Osteoblast (primary cell): ENCODE measurements at places on chromosomes 3 and 15. TPM values are rescaled to one million over a fixed set of nuclear protein-coding genes. Genes with fewer than 3 reads are reported as not detected.

Gene OXTR
- total RNA-seq = 2.5 and 6.2 TPM in 2 replicates

Gene OSTN
- total RNA-seq = under 0.01 TPM in 1 of 2 replicates, not detected in the other

Gene GOLGA8M
- under 0.01 and 0.29 TPM in 2 replicates for total RNA-seq

Gene ALG1L2
- 0.29 TPM in 1 of 2 replicates, not detected in the other for total RNA-seq

Gene GOLGA6B
- not detected in 2 replicates for total RNA-seq

Gene A4GNT
- not detected in 2 replicates for total RNA-seq

Gene ABHD17C
- total RNA-seq = 11.5 and 11.6 TPM in 2 replicates

Gene DHX30
- 56.6 and 59.4 TPM in 2 replicates for total RNA-seq

- peak; percentile 81 for DNase-seq
Measured at GRCh38 chr15:92733934-92734521, 78.5 kb upstream of the FAM174B start.

- DNase-seq = peak; percentile 56
Measured at GRCh38 chr3:195889870-195890295, 18.5 kb downstream of the TNK2 start.

- peak; percentile 82 for DNase-seq
Measured at GRCh38 chr3:129358177-129358771, 70.2 kb downstream of the EFCAB12 start.

- DNase-seq = no peak
Measured at GRCh38 chr15:94414916-94415315, 183.6 kb downstream of the MCTP2 start.

DNA sequence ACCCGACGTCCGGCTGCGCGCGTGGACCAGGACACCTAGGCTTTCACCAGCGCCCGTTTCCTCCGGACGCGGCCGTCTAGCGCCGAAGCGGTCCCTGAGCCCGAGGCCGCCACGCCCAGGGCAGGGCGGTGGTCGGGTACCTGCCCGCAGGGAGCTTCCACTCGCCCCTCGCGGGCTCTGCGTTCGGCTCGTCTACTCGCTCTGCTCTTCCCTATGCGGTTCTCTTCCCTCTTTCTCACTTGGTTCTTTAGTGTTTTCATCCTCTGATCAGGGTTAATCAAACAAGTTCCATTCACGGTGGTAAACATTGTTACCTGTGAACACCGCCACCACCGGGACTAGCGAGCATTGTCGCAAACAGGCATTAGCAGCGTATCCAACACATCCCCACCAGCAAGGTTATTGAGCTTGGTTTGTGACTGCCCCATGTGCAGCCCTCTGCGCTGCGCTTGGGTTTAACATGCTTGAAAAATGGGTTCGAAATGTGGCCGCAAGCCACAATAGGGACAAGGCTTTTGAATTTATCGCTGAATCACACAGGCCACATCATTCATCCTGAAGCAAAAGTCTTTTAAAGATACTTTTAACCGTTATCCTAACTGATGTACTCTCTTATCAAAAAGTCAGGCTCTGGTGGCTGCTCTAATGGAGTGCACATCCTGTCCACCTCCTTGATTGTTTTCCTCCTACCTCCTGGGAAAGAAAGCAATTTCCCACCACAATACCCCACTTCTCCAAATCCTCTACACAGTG lies 843 bp upstream of the CD47 start:
- DNase-seq = no peak

GRCh38 chr3:140384876-140385275 lies 293.0 kb upstream of the TRIM42 start:
- no peak for DNase-seq

DNA sequence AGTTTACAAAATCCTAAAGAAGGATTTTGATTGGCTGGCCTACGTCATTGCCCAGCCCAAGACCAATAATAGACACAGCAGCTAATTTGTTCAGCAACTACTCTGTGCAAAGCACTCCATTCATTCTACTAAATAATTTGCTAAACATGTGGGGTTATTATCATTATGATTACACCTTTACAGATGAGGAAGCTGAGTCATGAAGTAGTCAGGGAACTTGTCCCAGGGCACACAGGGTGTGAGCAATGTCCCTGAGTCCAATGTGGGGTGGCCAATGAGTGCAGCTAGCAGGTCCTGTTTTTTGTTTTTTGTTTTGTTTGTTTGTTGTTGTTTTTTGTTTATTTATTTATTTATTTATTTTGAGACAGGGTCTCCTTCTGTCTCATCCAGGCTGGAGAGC lies 183.6 kb downstream of the ABHD5 start:
- DNase-seq = no peak

DNA sequence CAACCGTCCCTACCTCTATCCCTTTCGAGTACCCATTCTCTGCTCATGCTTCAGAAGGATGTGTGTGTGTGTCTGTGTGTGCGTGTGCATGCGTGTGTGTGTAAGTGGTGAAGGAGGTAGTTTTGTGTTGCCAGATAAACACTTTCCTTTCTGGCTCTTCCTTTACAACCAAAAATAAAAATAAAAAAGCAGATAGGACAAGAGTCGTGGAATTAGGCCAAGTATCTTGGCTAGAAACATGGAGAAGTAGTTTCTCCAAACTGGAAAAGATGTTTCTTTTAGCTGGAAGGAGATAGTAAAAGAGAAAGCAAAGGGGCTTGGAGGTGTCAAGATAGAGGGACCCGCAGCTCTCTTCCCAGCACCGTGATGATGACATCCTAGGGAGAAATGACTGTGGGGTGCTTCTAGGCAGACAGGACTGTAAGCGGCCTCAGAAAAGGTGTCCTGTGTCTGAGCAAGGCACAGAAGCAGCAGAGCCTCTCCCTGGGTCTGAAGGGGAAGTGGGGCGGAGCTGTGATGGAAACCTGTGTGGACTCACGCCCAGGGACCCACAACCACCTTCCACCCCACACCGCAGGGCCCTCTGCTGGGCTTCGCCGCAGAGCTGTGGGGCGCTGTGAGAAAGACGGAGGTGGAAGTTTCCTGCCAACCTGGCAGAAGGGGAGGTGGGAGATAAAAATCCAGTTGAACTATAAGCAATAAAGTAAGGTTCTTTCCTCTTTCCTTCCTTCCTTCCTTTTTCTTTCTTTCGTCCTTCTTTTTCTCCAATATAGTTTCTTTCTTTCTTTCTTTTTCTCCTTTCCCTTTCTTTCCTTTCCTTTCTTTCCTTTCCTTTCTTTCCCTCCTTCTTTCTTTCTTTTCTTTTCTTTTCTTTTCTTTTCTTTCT lies 35.3 kb downstream of the MUC20 start:
- peak; percentile 74 for DNase-seq

DNA sequence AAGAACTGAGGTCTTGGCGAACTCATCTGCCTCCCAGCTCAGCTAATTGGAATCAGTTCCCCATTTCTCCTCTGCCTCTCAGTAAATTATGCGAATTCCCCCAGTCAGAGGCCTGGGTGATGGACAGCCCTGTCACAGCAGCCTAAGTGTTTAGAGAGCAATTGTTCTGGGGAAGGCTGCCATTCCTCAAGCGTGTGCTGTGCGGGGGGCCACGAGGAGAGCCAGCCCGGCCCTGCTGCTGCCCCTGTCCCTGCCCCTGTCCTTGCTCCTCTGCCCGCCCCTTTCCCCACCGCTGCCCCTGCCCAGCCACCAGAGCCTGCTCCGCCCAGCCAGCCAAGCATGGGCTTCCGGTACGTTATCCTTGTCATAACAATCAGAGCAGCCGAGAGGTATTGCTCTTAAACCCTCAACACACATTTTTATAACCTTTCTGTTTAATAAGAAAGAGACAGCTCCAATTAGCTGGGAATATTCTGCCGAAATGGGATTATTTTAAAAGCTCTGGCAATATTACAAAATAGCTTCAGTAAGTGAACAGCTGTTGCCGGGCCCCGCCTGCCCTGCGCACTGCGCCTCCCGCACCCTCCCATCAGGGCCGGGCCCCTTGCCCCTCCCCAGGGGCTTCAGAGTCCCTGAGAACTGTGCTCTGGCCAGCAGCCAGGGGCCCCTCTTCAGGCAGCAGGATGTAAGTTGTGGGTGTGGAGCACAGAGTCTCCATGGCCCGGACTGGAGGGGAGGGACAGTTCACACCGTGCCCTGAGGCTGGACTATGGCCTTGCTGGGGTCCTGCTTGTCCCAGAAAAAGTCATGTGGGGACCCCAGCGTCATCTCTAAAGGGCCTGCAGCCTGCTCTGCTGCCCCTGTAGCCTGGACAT lies 12.4 kb upstream of the CACNA2D2 start:
- no peak for DNase-seq

DNA sequence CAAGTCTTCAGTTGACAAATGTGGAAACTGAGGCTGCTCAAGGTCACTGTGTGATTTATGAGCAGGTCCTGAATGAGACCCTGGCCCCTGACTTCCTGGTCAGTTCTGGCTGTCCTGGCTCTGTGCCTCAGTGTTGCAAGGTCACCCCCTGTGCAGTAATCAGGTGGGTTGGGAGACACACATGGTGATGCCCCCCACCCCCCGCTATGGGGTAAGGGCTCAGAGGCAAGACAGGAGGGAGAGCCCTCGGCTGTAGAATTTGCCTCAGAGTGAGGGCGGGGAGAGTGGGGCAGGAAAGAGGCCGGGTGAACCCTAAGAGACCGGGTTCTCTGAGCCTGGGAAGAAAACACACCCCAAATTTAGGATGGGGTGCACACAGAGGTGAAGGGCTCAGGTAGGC lies 98.5 kb downstream of the MEGF11 start:
- peak; percentile 14 for DNase-seq

- no peak for DNase-seq
Measured at GRCh38 chr3:175018946-175019727, 160.0 kb downstream of the NAALADL2 start.

- no peak for DNase-seq
Measured at GRCh38 chr3:125375950-125376679, 990 bp upstream of the ZNF148 start.

DNA sequence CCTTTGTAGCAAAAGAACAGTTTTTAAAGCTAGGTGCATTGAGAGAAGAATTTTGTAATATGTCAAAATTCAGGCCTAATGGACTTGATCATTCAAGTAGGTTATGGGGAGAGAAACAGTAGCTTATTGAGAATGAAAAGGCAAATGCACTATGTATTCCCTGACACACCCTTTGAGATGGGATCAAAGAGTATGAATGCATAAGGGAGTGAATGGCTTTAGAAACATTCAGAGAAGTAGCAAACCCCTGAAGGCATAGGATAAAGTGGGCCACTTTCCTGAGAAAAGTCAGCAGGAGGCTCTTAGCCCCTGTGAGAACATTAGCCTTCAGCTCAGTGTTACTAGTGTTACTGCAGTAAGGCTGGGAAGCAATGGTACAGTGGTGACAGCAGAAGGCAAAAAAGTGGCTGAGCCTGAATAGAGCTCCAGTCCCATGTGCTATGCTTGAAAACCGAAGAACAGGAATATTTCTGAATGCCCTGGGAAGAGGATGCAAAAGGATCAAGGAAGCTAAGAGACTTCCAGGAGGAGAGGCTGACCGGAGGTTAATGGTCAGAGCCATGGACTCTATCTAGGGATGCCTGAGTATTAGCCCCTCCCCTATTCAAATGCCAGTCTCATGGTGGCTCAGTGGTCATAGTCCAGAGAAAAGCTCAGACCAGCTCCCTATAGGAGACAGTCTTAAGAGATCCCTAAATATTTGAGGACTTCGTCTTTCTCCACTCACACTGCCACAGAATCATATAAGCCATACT lies 218.2 kb upstream of the SGO1 start:
- no peak for DNase-seq
